ENCODE measurements at places on chromosomes 1 and 21.

GRCh38 chr1:150650193-150650592, 20.8 kb upstream of the ENSA start:
- no peak for DNase-seq

GRCh38 chr1:103353391-103353790, 172.1 kb upstream of the RNPC3 start:
- DNase-seq: no peak

DNA sequence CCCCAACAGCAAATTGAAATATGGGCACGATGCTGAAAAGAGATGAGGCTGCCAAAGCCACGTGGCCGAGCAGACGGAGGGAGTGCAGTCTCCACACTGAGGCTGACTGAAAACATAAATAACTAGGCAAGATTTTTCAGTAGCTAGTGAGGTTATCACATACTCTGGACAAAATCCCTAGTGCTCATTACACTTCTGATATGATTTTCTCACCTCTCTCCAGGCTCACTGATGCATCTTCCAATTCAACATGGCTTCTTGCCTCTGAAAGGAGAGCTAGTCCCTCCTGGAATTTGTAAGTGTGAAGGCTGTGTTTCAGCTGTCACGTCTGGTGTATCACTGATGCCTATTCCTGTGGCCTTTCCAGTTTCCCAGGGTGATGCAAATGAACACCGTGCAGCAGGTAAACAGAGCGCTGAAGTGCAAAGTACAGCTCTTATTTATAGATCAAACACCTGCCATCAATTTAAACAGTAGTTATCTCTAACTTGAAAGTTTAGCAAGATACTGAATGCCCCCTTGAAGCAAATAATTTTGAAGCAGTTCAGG, 656.1 kb downstream of the KIF26B start:
- DNase-seq: no peak

GRCh38 chr1:1364266-1364665, 5.9 kb upstream of the MXRA8 start:
- DNase-seq: no peak

DNA sequence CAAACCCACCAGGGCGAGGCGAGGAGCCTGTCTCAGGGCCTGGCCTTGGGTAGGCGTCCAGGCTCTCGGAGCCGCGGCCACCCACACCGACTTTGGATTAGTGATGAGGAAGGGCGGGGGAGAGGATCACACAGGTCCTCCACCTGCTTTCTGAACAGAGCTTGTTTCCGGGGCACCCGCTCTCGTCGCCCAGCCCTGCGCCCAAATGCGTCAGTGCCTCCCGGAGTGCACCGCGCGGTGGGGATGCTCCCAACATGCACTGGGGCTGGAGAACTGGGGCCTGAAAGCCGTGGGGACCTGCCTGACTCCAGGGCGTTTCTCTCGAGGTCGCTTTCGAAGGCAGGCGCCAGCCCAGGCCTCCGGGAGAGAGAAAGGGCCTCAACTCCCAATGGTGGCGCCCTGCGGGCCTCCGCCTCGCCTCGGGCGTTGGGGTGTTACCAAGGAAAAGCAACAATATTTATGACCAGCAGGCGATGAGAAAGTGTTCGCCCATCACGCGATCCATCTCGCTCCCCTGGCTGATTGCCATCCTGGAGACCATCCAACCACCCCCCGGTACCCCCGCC, 8.9 kb upstream of the LHX8 start:
- no peak for DNase-seq

DNA sequence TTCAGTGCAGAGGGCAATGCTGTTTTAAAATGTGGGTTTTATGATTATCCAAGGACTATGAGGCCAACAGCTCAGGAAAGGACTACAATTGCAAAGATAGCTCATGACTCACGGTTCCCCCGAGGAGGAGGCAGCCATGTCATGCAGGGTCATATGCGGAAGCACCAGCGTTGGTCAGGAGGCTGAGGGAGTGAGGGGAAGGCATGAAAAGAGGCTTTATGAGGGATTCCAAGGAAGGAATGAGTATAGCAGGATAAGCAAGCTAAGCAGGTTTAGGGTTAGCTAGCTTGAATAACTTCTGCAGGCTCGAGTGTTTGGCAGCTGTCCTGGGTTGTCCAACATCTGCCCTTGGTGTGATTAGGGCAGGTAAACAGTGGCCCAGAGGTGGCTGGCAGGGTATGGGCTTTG, 495.1 kb downstream of the SETD4 start:
- peak; percentile 74 for DNase-seq

- no peak for DNase-seq
Observed at GRCh38 chr1:185533596-185533995, 200.6 kb upstream of the HMCN1 start.

DNA sequence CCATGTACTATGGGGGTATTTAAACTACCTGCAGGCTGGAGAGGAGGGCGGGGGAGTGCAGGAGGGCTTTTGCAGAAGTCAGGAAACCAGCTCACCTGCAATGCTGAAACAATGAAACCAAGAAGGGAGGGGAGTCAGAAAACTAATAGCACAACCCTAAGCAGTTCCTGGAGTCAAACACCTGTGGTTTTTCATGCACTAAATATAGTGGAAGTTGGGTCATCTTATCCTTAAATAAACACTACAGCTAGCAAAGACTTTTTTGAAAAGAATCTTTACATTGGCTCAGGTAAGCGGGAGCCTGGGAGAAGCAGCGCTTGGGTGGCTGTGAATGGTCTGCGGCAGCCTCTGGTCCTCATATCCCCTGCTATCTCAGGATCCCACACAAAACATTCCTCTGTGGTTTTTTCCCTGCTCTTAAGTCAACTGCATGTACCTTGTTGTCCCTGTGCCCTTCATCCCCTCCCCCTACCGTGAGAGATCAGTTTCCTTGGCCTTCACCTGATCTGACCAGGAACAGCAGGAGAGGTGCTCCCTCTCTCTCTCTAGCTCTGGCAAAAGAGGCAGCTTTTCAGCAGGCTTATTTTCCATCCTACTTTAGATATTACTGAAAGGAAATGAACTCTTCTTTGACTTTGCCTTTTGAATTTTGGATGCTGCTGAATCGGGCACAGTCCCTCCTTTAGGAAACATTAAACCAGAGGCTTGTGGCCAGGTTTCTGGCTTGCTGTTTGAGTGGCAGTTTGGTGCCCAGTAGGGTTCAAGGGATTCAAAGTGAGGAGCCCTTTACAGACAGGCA, 26.6 kb downstream of the TENT5C start:
- DNase-seq: no peak

DNA sequence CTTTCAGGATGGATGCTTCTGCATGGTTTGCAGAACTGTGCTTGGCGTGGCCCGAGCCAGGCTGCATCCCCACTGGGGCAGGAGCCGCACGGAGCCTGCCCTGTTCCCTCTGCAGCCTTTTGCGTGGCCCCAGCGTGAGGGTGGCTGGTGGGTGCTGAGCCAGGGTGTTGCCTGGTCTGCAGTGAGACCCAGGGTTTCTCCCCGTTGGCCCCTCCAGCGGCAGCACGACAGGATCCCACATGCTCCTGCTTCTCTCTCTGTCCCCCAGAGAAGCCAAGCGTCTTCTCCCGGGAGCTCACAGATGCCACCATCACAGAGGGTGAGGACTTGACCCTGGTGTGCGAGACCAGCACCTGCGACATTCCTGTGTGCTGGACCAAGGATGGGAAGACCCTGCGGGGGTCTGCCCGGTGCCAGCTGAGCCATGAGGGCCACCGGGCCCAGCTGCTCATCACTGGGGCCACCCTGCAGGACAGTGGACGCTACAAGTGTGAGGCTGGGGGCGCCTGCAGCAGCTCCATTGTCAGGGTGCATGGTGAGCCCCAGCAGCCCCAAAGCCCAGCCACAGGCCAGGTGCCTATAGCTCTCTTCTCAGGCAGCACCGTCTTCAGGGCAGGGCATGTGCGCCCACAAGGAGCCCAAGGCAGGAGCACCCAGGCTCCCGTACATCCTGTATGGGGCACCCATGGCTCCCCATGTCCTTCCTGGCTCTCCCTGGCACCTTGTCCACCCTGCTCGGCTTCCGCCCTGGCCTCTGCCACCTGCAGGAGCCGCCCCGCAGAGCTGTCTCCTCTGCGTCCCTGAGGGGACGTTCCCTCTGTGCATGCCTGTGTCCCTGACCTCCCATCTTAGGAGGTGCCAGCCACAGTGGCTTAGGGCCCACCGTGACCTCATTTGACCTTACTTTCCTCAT, 78.9 kb downstream of the OBSCN start:
- DNase-seq: no peak

DNA sequence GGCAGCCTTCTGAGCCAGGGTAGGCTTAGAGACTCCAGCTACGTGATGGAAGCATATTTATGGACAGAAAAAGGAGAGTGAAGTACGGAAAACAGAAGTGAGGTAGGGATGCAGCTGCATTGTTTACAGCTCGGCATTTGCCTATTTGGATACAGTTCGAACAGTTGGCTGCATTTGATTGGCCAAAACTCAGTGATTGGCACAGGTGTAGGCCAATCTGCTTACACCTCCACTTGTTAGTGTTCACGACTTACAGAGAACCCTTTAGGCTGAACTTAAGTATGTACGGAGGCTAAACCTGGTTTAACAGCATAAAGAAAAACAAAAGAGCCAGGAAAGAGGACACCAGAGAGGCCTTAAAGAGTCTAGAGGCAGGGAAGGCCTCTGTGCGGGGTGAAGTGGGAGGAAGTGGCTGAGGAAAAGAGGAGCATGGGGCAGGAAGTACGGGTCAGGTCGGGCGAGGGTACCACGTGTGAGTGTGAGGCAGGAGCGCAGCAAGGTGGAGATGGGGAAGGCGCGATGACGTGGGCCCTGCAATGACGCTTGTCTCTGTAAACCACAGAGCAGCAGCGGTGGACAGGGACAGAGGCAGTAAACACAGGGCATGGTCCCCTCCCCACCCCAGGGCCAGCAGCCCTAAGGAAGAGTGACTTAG, 32.0 kb downstream of the RSPH1 start:
- DNase-seq: no peak

DNA sequence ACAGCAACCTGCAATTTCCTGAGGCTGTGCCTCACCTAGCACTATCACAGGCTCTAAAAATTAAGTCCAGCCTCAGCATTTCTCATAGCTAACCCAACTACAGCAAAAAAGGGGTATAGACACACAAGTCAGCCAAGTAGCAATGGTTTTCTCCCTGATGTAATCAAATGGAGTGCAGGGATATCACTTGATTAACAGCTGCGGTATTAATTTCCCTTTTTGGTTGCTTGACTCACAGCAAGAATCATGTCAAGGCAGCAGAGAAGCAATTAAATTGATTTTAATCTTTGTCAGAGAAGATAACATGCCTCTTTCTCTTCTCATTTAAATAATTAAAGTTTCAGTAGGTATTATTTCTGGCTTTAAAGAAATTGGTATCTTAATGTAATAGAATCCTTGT, 278.9 kb downstream of the RWDD3 start:
- no peak for DNase-seq

DNA sequence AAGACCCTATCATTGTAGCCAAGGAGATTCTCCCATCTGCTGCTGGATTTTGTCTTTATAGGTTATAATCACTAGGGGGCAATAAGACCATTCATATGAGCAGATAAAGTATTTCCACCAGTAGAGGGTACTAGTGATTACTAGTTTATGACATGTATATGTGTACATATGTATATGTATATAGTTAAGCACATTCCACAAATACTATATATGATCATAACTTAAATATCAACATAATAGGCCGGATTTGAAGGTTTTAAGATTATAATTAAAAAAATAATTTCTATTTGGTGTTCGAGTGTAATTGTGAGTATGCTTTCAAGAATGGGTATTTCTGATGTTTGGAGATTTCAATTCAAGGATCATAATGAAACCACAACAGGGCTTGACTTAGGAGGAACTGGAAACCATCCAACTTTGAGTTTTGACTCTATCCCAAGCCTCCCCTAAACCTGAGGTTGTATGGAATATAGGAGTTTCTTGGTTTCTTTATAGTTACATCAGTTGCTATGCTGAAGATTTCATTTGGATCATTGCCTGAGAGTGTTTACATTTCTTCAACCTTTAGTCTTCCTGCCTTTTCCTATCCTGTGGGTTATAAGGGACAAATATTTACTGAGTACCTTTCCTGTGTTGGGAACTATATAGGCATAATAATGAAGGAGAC, 16.9 kb downstream of the TCEANC2 start:
- DNase-seq: no peak

GRCh38 chr1:212188599-212189351, 96.4 kb upstream of the PPP2R5A start:
- DNase-seq: no peak

DNA sequence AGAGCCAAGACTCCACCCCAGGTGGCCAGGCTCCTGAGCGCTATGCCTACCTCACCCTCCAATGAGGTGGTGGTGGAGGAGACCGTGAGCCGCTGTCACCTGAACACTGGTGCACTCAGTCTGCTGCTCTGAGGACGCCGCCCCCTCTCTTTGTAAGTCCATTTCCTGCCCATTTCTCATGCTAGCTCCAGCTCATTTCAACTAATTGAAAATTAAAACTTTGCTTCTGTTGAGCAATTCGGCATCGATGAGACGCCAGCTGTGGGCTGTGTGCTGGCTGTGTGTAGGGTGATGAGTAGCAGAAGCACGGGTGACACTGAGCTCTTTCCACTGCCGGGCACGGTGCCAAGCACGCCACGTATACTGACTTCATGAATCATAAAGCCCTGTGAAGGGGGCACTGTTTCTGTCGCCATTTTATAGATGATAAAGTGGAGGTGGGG, 11.2 kb downstream of the TNFRSF1B start:
- peak; percentile 49 for DNase-seq

Measured in amniotic stem cell (primary cell).